Activated naive CD8-positive, alpha-beta T cell treated with anti-CD3 and anti-CD28 coated beads, Interleukin-2, amount 10 ng/mL, durations not matched to agents 7 days and 5 days (primary cell): ENCODE measurements at places on chromosomes 2 and 18. TPM values are rescaled to one million over a fixed set of nuclear protein-coding genes. Genes with fewer than 3 reads are reported as not detected.

The LRRC30 gene
- total RNA-seq = not detected

The CCDC85A gene
- not detected for total RNA-seq

The DSC3 gene
- total RNA-seq = not detected

The NGEF gene
- total RNA-seq = not detected

The FARSB gene
- 16.6 TPM for total RNA-seq

DNA sequence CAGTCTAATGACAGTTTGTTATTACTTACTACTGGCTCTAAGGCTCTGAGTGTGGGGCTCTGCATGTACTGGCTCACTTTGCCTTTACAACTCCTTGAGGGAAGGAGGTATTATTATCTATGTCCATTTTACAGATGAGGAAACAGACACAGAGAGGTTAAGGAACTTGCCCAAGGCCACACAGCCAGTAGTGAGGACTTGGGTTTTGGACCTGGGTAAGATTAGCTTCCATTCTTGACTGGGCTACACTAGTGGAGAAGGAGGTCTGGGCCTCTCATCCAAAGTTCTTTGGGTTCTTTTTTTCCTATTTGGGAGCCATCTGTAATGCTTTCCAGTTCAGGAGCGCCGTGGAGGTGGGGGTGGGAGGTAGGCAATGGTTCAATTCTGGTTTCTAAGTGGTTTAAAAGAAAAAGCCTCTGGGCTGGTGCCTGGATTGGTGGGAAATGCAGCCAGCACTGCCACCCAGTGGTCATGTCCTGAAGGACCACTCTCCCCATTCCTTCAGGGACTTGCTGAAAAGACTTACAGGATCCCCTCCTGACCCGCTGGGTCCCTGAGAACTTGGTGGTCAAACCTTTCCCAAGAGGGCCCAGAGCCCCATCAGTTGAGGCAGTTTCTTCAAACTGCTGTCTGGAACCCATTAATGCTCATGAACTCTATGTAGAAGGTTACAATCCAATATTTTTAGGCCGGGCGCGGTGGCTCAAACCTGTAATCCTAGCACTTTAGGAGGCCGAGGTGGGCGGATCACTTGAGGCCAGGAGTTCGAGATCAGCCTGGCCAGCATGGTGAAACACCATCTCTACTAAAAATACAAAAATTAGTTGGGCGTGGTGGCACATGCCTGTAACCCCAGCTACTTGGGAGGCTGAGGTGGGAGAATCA, 38.6 kb upstream of the NOTO start:
- no peaks in the 10 kb centered on the region for H3K36me3 ChIP-seq
- no peaks in the 10 kb centered on the region for H3K4me1 ChIP-seq
- no peak overlapping the region for H3K27ac ChIP-seq
- peaks cover 17% of the 10 kb centered on the region for H3K27me3 ChIP-seq
- H3K4me3 ChIP-seq = no peak overlapping the region

- no peak overlapping the region for H3K4me3 ChIP-seq
- peaks cover 1% of the 10 kb centered on the region for H3K4me1 ChIP-seq
- DNase-seq = no peak
- H3K27me3 ChIP-seq = peaks cover 24% of the 10 kb centered on the region
These were observed 14.8 kb upstream of the BCL2L11 start for GRCh38 chr2:111105926-111106325.

- peaks cover 52% of the 10 kb centered on the region for H3K27me3 ChIP-seq
- H3K4me1 ChIP-seq = peaks cover 4% of the 10 kb centered on the region
- no peak overlapping the region for H3K27ac ChIP-seq
- no peaks in the 10 kb centered on the region for H3K36me3 ChIP-seq
These were observed 74.7 kb downstream of the HNRNPLL start for GRCh38 chr2:38528008-38528442.

DNA sequence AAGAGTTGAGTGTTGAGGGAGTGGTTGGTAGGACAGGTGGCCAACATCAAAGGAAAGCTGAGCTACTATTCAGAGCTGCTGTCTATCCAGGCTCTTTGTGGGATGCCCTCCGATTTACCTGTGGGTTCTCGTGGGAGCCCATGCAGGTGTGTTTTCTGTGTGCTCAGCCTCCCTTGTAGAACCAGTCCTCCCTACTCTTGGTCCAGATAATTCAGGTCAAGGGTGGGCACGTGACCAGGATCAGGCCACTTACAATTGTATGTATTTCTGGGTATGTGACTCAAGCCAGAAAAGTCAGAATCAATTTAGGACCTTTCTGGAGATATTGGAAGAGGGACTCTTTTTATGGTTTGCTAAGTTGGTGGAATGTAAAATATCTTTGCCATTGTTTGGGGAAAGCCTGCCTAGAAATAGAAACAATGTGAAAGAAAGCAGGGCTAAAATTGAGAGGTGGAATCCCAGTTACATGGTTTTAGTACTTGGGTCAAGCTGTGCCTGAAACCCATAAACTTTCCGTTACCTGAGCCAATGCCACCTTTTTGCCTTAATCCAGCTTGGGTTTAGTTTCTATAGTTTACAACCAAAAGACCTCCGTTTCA, 93.2 kb downstream of the PDCL3 start:
- peaks cover 5% of the 10 kb centered on the region for H3K27me3 ChIP-seq
- no peak for DNase-seq
- H3K27ac ChIP-seq = no peak overlapping the region
- H3K4me3 ChIP-seq = no peak overlapping the region
- no peaks in the 10 kb centered on the region for H3K36me3 ChIP-seq
- H3K4me1 ChIP-seq = peaks cover 14% of the 10 kb centered on the region

GRCh38 chr2:2646433-2647051, 315.5 kb upstream of the MYT1L start:
- peak overlapping the region; percentile 72 for H3K4me3 ChIP-seq
- no peaks in the 10 kb centered on the region for H3K27me3 ChIP-seq
- H3K36me3 ChIP-seq = peaks cover 3% of the 10 kb centered on the region
- H3K27ac ChIP-seq = peak overlapping the region; percentile 79
- DNase-seq = peak; percentile 47
- peaks cover 32% of the 10 kb centered on the region for H3K4me1 ChIP-seq

GRCh38 chr2:105464325-105464724, 65.5 kb upstream of the FHL2 start:
- H3K36me3 ChIP-seq = no peaks in the 10 kb centered on the region
- H3K4me1 ChIP-seq = peaks cover 13% of the 10 kb centered on the region
- H3K4me3 ChIP-seq = no peak overlapping the region
- peaks cover 27% of the 10 kb centered on the region for H3K27me3 ChIP-seq
- H3K27ac ChIP-seq = no peak overlapping the region

GRCh38 chr2:50318147-50318546, 713.8 kb downstream of the NRXN1 start:
- H3K4me1 ChIP-seq = no peaks in the 10 kb centered on the region
- no peak overlapping the region for H3K27ac ChIP-seq
- H3K27me3 ChIP-seq = no peaks in the 10 kb centered on the region
- H3K36me3 ChIP-seq = no peaks in the 10 kb centered on the region

GRCh38 chr18:50126471-50126870, 68.5 kb downstream of the MYO5B start:
- no peak overlapping the region for H3K27ac ChIP-seq
- DNase-seq = no peak
- H3K36me3 ChIP-seq = no peaks in the 10 kb centered on the region
- no peak overlapping the region for H3K4me3 ChIP-seq
- H3K27me3 ChIP-seq = peaks cover 7% of the 10 kb centered on the region
- no peaks in the 10 kb centered on the region for H3K4me1 ChIP-seq

GRCh38 chr2:127932199-127932876, 46.6 kb upstream of the AMMECR1L start:
- no peak for DNase-seq
- no peaks in the 10 kb centered on the region for H3K36me3 ChIP-seq
- no peak overlapping the region for H3K4me3 ChIP-seq
- H3K4me1 ChIP-seq = no peaks in the 10 kb centered on the region

DNA sequence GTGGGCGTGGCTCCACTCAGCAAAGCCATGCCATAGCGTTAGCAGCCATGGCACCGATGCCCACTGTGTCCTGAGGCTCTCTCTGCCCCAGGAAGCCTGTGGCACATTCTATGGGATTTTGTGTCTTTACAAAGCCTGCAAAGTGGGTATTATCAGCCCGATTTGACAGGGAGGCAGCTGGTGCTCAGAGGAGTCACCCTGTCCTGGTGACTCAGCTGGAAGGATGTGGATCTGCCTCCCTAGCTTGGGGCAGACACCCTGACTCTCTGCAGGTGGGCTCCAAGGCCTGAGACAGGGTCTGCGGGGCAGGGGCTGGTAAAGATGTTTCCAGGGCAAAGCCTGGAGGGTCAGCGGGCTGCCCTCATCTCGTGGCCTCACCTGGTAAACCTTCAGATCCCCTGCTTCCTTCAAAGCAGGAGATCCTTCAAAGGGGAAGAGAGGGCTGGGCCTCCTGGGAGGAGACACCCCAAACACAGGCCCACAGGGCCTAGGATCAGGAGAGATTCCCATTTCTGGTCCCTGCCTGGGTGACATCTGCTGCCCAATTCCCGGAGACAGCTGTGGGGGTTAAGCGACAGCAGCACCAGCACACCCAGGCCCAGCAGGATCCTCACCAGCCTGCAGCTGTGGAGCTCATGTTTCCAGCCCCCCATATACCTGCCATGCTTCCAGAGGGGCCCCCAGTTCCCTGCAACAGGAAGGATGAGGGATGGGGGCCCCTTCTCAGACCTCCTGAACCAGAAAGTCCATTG, 3.0 kb upstream of the ASB1 start:
- no peak for DNase-seq
- peaks cover 3% of the 10 kb centered on the region for H3K36me3 ChIP-seq
- H3K4me1 ChIP-seq = peaks cover 15% of the 10 kb centered on the region
- H3K27ac ChIP-seq = no peak overlapping the region
- H3K4me3 ChIP-seq = no peak overlapping the region

DNA sequence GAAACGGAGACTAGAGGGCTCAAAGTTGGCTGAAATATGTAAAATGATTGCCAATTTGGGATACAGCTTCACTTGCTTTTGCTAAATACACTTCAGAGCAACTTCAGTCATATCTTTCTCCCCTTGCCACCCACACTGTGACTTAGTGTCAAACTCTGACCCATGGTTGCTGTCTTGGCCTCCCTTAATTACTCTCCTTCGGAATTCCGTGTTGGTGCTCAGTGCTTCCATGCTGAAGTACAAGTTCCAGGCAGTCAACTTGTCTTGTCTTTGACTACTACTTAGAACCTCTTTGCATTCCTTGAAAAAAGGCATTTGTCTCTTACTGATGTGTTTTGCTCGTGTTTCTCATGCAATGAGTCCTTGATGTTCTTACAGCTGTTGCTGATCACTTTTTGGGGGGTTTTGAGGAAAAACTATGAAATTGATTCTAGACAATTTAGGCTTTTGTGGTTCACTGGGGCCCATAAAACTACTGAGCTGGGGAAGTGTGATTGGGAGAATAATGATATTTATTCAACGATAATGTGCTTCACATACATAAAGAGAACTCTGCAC, 146.0 kb downstream of the UBE2E3 start:
- DNase-seq = no peak
- peaks cover 16% of the 10 kb centered on the region for H3K36me3 ChIP-seq
- H3K4me3 ChIP-seq = peak overlapping the region; percentile 84
- no peaks in the 10 kb centered on the region for H3K27me3 ChIP-seq

DNA sequence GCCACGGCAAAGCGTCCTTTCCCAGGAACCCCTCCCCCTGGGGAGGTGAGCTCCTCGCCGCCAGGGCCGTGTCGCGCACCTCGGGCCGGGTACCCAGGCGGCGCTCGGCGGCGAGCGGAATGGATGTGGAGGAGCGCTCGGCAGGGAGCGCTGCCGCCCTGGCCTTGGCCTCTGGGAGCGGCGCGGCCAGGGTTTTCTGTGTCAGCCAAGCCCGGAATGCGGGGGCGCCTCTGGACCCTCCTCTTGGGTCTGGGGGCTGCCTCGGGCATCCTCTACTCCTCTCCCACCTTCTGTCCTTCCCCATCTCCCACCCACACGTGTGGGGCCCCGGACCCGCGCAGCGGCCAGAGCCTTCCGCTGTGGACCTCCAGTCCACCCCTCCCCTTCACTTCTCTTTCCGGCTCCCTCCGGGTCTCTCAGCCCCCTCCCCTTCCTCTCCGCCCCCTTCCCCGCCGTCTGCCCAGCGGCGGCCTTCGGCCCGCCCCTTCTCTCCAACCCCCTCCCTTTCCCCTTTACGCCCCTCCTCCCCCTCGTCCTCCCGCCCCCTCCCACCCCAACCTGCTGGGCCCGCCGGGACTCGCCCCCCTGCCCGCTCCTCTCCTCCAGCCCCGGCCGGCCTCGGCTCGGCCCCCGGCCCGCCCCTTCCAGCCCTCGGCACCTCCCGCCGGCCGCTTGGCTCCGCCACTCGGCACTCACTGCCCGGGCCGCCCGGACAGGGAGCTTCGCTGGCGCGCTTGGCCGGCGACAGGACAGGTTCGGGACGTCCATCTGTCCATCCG, at the start of gene MERTK:
Gene MERTK, plus strand, starts transcription at position 684 of the 779 bp plus-strand sequence. CDS start 129 bp downstream, outside the sequence.
- peaks cover 10% of the 10 kb centered on the region for H3K4me1 ChIP-seq
- peak within 1 kb of the TSS; percentile 75 for H3K4me3 ChIP-seq
- H3K36me3 ChIP-seq = no peaks in the 10 kb centered on the region
- DNase-seq = peak; percentile 72

GRCh38 chr2:25076749-25077148, 34.9 kb downstream of the EFR3B start:
- H3K27me3 ChIP-seq = peaks cover 24% of the 10 kb centered on the region
- H3K4me1 ChIP-seq = no peaks in the 10 kb centered on the region

GRCh38 chr2:219851801-219852481, 224.5 kb downstream of the SLC4A3 start:
- H3K27me3 ChIP-seq = no peaks in the 10 kb centered on the region
- no peak overlapping the region for H3K4me3 ChIP-seq
- H3K4me1 ChIP-seq = no peaks in the 10 kb centered on the region
- no peaks in the 10 kb centered on the region for H3K36me3 ChIP-seq
- no peak for DNase-seq
- H3K27ac ChIP-seq = no peak overlapping the region

DNA sequence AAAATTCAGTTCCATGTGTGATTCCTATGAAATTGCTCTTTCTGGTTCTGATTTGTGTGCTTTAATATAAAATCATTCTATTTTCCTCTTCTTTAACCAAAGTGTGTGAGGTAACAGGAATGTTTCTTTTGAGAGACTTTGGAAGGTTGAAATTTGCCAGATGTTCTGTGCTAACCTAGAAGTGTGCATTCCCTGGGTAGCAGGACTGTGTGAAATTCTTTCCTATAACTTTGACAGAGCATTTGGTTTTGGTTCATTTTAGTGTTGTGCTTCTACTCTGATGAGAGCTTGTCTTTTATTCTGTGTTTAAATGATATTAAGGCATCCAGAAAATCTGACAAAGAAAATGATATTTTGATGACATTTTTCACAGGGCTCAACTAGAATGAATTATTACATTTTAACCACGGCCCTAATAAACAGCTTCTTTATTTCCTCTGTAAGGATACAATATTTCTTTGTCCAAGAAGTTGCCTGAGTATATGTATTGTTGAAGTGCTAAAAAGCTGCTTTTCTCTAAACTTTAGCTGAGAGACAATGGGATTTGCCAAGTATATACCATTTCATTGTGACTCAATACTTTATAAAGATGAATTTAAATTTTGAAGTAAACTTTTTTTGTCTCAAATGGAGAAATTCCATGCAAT, 34.7 kb upstream of the DLX1 start:
- no peak overlapping the region for H3K4me3 ChIP-seq
- H3K27me3 ChIP-seq = peaks cover 8% of the 10 kb centered on the region
- H3K36me3 ChIP-seq = peaks cover 2% of the 10 kb centered on the region
- peaks cover 3% of the 10 kb centered on the region for H3K4me1 ChIP-seq
- no peak for DNase-seq

DNA sequence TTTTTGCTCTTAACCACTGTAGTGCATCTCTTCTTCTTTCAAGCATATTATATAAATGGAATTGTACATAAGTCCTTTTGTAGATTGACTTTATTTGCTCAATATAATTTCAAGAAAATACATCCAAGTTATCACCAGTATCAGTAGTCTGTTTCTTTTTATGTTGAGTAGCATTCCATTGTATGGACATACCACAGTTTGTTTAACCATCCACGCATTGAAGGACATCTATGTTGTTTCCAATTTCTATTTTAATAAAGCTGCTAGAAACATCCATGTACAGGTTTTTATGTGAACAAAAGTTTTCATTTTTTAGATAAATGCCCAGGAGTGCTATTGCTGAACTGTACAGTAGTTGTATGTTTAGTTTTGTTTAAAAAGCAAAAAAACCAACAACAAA, 387.5 kb upstream of the SOX11 start:
- no peak overlapping the region for H3K27ac ChIP-seq
- H3K36me3 ChIP-seq = no peaks in the 10 kb centered on the region
- H3K27me3 ChIP-seq = no peaks in the 10 kb centered on the region
- no peak for DNase-seq
- H3K4me1 ChIP-seq = no peaks in the 10 kb centered on the region
